Astrocyte (in vitro differentiated cells and primary cell): ENCODE measurements at places on chromosomes 13 and 19. TPM values are rescaled to one million over a fixed set of nuclear protein-coding genes. Genes with fewer than 3 reads are reported as not detected.

Gene ERICH4
- total RNA-seq, result not detected in 2 replicates

- H3K27ac ChIP-seq, result no peak overlapping the region
- H3K27me3 ChIP-seq, result no peaks in the 10 kb centered on the region
- H3K4me1 ChIP-seq, result peaks cover 24% of the 10 kb centered on the region
- no peak overlapping the region for H3K4me3 ChIP-seq
These were observed 4.6 kb upstream of the PNMA8A start for GRCh38 chr19:46475986-46476385.

- peak overlapping the region; percentile 62 for H3K4me3 ChIP-seq
- H3K36me3 ChIP-seq, result no peaks in the 10 kb centered on the region
- no peaks in the 10 kb centered on the region for H3K27me3 ChIP-seq
These were observed 6.1 kb upstream of the LMNB2 start for GRCh38 chr19:2462635-2463421.

GRCh38 chr19:6873708-6874431 lies 13.5 kb upstream of the ADGRE1 start:
- no peak overlapping the region for H3K4me3 ChIP-seq
- no peak for DNase-seq
- no peaks in the 10 kb centered on the region for H3K36me3 ChIP-seq
- H3K4me1 ChIP-seq, result no peaks in the 10 kb centered on the region

Gene SLITRK5
- 2.0 and 2.1 TPM in 2 replicates for total RNA-seq

GRCh38 chr13:100291624-100292023 lies 202.7 kb downstream of the PCCA start:
- H3K36me3 ChIP-seq, result no peaks in the 10 kb centered on the region
- H3K27ac ChIP-seq, result no peak overlapping the region
- no peak for DNase-seq
- H3K4me3 ChIP-seq, result no peak overlapping the region

- H3K36me3 ChIP-seq, result no peaks in the 10 kb centered on the region
- DNase-seq, result peak; percentile 95
- H3K4me1 ChIP-seq, result no peaks in the 10 kb centered on the region
- H3K27me3 ChIP-seq, result no peaks in the 10 kb centered on the region
- peak within 1 kb of the TSS; percentile 99 for H3K27ac ChIP-seq
These were observed at the start of gene ZNF627 for GRCh38 chr19:11597202-11598102. Gene ZNF627, plus strand, starts transcription at chr19:11597483. Its CDS starts 145 bp downstream, at chr19:11597628.

DNA sequence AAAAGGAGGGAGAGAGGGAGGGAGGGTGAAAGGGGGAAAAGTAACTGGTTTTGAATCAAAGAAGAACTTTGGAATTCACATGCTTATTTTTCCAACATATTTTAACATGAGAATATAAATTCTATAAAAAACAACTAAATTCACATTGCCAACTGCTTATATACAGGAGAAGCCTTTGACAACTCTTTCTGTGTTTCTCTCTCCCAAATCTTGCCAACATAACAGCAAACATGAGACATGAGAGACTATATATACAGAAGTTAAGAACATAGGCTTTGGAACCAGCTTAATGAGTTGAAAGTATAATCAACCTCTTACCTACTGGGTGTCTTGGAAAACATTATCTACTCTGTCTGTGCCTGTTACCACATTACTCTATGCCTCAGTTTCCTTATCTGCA lies 493.3 kb downstream of the RFC3 start:
- H3K36me3 ChIP-seq, result no peaks in the 10 kb centered on the region
- DNase-seq, result no peak
- no peak overlapping the region for H3K4me3 ChIP-seq
- H3K4me1 ChIP-seq, result no peaks in the 10 kb centered on the region

GRCh38 chr19:44587963-44588770 lies 25.2 kb upstream of the IGSF23 start:
- no peaks in the 10 kb centered on the region for H3K27me3 ChIP-seq
- peak overlapping the region; percentile 92 for H3K27ac ChIP-seq
- H3K4me3 ChIP-seq, result peak overlapping the region; percentile 20
- H3K4me1 ChIP-seq, result peaks cover 31% of the 10 kb centered on the region
- peak; percentile 95 for DNase-seq

Gene TNFRSF19
- 25.9 and 27.8 TPM in 2 replicates for total RNA-seq

- H3K27ac ChIP-seq, result no peak overlapping the region
- DNase-seq, result no peak
- H3K27me3 ChIP-seq, result no peaks in the 10 kb centered on the region
- no peak overlapping the region for H3K4me3 ChIP-seq
- no peaks in the 10 kb centered on the region for H3K4me1 ChIP-seq
These were observed 8.2 kb downstream of the CCNE1 start for GRCh38 chr19:29819986-29820385.

DNA sequence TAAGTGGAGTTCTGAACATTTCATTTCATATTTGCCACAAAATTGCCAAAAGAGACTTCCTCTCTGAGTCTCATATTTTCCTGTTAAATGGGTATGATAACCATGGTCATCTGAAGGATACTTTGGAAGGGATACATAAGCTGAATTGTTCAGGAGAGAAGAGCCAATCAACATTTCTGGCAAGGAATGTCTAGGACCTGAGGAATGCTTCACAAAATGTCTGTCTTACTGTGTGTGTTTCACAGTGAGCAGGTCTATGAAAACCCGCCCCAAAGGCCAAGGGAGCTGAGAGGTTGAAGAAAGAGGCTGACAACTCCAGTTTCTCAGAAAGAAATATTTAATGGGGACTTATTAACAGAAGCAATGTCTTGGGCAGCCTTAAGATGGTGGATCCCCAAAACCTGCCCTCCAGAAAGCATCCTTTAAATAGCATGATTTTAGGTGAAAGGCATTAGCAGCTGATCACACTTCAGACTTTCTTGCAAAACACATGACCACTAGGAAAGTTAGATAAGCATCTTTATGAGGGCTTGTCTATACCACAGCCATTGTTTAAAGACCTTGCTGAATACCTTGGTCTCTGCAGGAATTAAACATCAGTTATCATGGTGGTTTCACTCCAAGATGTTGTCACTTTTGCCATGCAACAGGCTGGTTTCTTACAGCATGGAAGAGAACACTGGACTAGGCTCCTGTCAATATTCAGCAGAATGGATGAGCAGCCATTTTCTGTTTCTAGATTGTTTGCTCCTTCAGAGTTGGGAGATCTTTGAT lies 78.9 kb downstream of the TNFSF11 start:
- no peaks in the 10 kb centered on the region for H3K36me3 ChIP-seq
- DNase-seq, result no peak
- peaks cover 32% of the 10 kb centered on the region for H3K27me3 ChIP-seq
- no peak overlapping the region for H3K27ac ChIP-seq

Gene KIR3DL2
- not detected in 2 replicates for total RNA-seq

- peaks cover 11% of the 10 kb centered on the region for H3K36me3 ChIP-seq
- H3K4me1 ChIP-seq, result peaks cover 58% of the 10 kb centered on the region
- H3K27me3 ChIP-seq, result no peaks in the 10 kb centered on the region
- DNase-seq, result no peak
- no peak overlapping the region for H3K4me3 ChIP-seq
- peak overlapping the region; percentile 59 for H3K27ac ChIP-seq
These were observed 55.7 kb downstream of the COL4A1 start for GRCh38 chr13:110251193-110251819.

- H3K27me3 ChIP-seq, result peaks cover 6% of the 10 kb centered on the region
- H3K36me3 ChIP-seq, result peaks cover 3% of the 10 kb centered on the region
- peak; percentile 59 for DNase-seq
These were observed 1.3 kb downstream of the TSHZ3 start for GRCh38 chr19:31347828-31348392.
